ENCODE measurements at places on chromosomes 11 and 22.

DNA sequence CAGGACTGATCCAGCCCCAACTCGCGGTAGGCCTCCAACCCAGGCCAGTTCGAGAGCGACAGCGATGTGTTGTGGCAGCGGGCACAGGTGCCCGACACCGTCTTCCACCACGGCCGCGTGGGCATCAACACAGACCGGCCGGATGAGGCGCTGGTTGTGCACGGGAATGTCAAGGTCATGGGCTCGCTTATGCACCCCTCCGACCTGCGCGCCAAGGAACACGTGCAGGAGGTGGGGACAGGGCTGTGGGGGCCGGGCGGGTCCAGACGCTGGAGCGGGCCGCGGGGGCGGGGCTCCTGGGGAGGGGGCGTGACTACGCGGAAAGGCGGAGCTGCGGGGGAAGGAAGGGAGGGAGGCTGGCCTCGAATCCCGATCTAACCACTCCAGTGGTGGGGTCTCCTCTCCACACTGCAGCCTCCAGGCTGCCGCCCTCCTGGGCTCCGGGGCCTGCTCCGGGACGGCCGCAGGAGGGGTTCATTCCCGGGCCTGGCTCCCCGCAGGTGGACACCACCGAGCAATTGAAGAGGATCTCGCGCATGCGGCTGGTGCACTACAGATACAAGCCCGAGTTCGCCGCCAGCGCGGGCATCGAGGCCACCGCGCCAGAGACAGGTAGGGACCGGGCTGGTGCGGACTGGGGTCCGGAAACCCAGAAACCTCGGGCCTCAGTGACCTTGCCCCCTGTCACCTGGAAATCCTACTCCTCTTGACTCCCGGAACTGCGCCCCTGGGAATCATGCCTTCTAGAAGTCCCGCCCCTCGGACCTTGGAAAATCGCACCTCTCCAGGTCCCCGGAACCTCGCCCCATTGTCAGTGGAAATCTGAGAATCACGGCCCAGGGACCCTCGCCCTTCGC lies 14.9 kb downstream of the TMEM258 start:
- peak; percentile 52 for DNase-seq

- no peak for DNase-seq
Measured at GRCh38 chr22:34072585-34072984, 152.3 kb upstream of the LARGE1 start.

DNA sequence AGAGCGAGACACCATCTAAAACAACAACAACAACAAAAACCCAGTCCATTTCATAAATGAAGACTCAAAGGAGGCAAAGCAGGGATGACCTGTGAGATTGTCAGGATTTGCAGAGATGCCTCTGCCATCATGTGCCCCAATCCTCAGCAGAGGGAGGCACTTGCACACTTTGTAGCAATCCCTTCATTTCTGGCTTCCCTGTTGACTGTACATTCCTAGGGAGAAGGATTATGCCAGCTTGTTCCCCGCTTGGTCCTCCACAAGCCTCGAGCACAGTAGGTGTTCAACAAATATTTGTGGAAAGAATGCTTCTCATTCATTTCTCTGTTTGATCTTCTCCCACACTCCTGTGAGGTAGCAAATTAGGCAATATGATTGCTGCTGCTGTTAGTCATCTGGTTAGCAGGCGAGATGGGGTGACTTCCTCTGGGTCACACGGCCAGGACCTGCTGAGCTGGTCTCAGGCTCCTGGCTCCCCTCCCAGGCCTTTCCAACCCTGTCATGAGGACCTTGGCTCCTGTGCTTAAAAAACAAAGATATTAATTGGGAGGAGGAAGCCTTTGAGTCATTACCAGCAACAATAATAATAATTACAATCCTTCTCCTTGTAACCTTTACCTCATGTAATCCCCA lies 34.1 kb downstream of the LIF start:
- no peak for DNase-seq

GRCh38 chr11:67390947-67391303 lies 861 bp upstream of the RAD9A start:
- no peak for DNase-seq

GRCh38 chr22:49312601-49313000 lies 515.1 kb downstream of the BRD1 start:
- DNase-seq, result no peak

DNA sequence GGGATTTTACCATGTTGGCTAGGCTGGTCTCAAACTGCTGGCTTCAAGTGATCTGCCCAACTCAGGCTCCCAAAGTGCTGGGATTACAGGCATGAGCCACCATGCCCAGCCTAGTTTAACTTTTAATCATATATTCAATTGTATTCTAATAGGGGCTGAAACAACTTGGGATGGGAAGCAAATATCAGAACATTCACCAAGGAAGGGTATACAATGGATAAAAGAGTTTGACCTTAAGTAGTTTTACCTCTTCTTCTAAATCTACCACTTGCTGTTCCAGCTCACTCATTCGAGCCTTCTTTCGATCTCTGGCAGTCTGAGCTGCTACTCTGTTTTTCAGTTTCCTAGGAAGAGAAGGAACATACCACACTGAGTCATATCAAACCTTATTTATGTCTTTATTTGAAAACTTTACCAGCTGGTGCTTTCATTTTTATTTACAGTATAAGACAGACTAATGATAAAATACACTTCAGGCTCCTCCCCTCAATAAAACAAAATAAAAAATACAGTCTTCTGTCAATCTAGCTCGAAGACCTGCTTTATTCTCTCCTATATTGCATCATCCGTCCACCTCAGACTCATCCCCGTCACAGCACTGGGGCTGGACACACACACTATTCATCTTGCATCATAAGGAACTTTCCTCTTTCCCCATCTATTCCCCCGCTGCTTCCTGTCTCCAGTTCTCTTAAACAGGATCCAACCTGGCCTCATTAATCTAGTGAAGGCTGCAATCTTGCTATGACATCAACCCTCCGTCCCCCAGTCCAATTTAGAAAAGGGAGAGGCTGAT lies 1.4 kb downstream of the XBP1 start:
- no peak for DNase-seq

GRCh38 chr11:41201156-41201555 lies 258.3 kb downstream of the LRRC4C start:
- peak; percentile 67 for DNase-seq

GRCh38 chr22:45197606-45198462 lies 34.1 kb downstream of the NUP50 start:
- DNase-seq, result no peak

- no peak for DNase-seq
Measured at GRCh38 chr11:64224891-64225607, 937 bp downstream of the TRPT1 start.

- peak; percentile 46 for DNase-seq
Measured at GRCh38 chr11:126573325-126573978, 218.0 kb downstream of the ST3GAL4 start.

DNA sequence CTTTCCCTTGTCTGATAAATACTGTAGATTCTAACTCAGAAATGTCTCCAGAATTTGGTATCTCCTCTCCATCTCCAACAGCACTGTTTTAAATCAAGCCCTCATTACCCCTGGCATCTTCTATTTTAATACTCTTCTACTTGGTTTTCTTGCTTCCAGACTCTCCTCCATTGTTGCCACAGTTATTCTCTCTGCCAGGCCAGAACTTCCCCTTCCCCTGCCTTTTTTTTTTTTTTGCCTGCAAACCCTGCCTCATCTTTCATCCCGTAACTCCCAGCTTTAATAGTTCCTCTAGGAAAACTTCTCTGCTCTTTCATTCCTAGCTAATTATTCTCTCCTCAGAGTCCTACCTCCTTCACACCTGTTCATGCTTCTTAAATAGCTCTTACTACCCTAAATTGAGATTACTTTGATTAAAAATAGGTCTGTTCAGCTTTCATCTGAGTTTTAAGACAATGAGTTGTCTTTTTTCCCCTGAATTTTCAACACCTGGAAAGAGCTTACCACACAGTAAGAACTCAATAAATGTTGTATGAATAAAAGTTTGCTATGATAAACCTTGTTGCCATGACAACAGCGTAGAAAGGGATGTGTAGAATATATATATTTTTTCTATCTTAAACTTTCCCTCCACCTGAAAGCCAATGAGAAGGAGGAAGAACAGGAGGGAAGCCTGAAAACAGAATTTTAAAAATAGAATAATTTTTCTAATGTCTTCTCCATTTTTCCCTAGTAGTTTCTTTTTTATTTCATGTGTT lies 3.6 kb downstream of the IL18 start:
- no peak for DNase-seq

DNA sequence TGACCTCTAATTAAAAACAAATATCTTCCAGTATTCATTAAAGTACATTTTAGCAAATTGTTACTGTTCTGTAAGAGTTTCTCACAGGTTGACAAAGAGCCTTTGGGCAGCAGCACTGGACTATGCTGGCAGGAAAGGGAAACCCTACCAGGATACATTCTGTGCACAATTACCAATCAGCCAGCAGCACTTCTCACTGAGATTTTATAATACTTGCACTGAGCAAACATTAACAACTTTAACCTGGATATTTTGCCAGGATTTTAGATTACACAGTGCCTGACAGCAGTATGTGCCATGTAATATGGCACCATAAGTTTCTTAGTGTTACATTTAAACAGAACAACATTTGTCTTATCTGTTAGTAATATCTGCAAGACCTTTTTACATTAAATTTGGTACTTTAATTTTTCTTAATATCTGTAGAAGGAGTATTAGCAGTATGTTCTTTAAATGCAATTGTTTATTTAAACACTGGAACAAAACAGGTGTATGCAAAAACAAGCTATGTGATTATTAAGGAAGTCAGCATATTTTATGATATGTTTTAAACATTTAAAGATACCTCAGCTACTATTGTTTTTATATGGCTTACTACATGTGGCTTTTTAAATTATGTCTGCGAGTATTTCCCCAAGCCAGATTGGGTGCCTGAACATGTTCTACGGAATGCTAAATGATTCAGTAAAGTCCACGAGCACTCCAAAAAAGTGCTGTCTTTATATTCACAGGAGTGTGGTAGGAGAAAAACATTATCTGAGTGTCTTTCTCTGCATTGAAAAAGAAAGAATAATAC lies 699.0 kb upstream of the LUZP2 start:
- DNase-seq, result no peak

DNA sequence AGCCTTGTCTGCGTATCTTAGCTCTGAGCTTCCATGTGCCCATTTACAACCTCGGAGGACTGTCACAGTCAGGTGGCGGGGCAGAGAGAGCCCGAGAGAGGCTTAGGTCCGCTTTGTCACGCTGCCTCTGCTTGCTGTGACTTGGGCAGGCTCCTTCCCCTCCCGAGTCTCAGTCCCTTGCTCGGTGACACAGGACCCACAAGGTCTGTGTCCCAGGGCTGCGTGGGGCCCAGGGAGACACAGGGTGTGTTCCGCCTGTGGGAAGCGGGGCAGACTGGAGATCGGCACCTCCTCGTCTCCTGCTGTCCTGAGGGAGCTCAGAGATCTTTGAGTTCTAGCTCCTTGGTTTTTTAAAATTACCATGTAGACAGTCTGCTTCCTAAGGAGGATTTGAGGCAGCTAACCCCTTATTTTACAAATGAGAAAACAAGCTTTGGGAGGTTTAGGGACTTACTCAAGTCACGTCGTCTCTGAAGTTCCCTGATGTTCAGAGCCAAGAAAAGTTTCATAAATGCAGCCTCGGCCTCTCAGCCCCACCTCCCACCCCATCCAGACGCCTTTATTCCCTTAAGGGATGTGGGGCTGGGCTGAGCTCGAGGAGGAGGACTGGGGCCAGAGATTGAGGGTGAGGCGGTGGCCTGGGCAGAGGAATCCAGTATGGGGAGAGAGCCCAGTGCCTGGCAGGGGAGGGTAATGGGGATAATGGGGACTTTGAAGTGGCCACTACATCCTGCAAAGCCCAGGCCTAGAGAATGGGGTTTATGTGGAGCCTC lies 103.6 kb downstream of the NECTIN1 start:
- no peak for DNase-seq

DNA sequence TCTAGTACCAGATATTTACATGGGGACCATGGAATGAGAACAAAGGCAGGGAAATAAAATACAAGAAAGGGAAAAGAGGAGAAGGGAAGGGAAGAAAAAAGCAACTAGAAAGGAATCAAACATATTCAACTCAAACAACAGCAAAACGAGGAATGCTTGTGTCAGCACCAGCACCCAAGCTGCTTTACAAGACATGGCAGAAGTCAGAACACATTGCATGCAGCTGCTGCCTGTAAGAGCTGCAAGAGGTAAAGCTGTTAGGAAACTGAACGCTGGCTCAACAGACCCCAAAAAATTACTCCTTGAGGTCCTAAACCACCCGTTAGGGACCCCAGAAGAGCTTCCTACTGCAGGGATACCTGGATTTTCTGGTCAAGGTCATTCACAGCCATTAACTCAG lies 296.9 kb downstream of the OPCML start:
- DNase-seq, result no peak

DNA sequence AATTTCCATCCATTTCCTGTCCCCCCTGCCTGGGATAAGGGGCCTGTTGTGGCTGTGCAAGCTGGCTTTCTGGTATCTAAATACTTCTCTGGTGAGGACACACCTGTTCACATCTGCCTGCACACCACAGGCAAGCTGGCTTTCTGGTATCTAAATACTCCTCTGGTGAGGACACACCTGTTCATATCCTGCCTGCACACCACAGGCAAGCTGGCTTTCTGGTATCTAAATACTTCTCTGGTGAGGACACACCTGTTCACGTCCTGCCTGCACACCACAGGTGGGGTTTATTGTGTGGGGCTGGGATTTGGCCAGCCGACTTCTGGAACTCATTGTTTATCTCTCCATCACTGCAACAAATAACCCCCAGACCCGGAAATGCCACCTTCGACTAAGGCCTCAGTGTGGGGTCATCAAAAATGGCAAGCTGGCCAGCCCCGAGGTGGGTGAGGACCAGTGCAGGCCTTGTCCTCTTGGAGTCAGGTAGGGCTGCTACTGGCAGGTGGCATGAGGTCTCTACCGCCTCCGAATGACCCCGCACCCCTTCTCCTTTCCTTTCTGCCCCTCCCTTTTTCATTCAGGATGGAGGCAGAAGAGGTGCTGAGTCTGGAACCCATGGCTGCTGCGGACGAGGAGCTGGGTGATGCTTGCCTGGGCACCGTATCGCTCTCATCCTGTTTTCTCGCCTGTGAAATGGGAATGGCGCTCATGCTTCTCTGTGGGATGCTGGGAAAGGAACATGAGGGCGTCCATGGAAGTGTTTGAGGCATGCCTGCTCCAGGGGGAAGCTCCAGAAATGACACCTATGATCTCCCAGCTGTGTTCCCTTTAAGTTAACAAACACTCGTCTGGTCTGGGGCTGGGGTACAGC lies 43.5 kb upstream of the MYEOV start:
- DNase-seq, result no peak

DNA sequence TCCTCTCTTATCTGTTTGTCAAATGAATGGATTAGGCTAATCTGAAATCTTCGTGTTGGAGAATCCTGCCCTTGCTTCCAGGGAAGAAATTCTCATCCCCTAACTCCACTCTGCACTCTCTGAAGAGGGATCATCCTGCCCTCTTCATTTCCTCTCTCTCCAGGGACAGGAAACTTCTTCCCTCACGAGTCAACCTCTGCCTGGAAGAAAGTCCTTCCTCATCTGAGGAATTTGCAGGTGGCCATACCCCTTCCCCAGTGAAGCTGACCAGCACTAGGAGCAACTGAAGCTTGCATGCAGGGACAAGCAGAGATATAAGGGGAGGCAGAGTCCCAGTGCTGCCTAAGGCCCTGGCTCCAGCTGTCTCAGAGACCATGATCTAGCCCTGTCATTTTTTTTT lies 3.6 kb upstream of the PHOX2A start:
- no peak for DNase-seq

GRCh38 chr11:66373265-66373664 lies 1.7 kb upstream of the SLC29A2 start:
- DNase-seq, result no peak

GRCh38 chr11:35463331-35463751 lies 44.0 kb upstream of the SLC1A2 start:
- no peak for DNase-seq

GRCh38 chr11:117790279-117790678 lies 6.7 kb downstream of the DSCAML1 start:
- DNase-seq, result no peak

GRCh38 chr22:37607010-37607934 lies 1.4 kb upstream of the GGA1 start:
- peak; percentile 92 for DNase-seq
